Neural crest cell (in vitro differentiated cells): ENCODE measurements at places on chromosomes 16 and 17. TPM values are rescaled to one million over a fixed set of nuclear protein-coding genes. Genes with fewer than 3 reads are reported as not detected.
A peak's percentile ranks its signal among the peaks of the same experiment; 100 is the strongest.

GRCh38 chr16:53713403-53714204, 9.6 kb downstream of the FTO start:
- no peaks in the 10 kb centered on the region for H3K36me3 ChIP-seq
- DNase-seq = no peak
- no peak overlapping the region for H3K27ac ChIP-seq
- no peak overlapping the region for H3K4me3 ChIP-seq
- H3K27me3 ChIP-seq = no peaks in the 10 kb centered on the region

DNA sequence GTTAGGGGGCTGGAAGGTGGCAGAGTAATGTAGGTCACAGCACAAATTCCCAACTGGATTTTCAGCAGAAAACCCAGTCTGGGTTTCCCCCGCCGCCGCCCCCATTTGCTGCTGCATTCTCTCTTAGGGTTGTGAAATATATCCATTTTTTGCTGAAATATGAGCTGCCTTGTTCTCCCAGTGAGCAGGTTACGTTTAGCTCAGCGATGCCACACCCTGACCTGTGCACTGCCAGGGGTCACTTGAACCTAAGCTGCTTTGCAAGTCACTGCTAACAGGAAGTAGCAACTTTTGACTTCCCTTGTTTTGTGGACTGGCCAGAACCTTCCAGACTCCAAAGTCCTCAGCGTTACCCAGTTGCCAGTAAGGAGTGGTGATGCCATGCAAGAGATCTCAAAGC, 274.1 kb downstream of the CPPED1 start:
- no peaks in the 10 kb centered on the region for H3K4me1 ChIP-seq
- no peaks in the 10 kb centered on the region for H3K27me3 ChIP-seq
- no peak for DNase-seq
- H3K4me3 ChIP-seq = no peak overlapping the region

DNA sequence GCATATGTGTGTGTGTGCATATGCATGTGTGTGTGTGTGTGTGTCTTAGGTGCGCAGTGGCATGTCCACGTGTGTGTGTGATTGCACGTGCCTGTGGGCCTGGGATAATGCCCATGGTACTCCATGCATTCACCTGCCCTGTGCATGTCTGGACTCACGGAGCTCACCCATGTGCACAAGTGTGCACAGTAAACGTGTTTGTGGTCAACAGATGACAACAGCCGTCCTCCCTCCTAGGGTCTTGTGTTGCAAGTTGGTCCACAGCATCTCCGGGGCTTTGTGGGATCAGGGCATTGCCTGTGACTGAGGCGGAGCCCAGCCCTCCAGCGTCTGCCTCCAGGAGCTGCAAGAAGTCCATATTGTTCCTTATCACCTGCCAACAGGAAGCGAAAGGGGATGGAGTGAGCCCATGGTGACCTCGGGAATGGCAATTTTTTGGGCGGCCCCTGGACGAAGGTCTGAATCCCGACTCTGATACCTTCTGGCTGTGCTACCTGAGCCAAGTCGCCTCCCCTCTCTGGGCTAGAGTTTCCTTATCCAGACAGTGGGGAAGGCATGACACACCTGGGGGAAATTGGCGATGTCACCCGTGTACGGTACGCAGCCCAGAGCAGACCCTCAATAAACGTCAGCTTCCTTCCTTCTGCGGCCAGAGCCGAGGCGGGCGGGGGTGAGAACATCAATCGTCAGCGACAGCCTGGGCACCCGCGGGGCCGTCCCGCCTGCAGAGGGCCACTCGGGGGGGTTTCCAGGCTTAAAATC, 47.6 kb downstream of the IL21R start:
- H3K4me3 ChIP-seq = no peak overlapping the region
- H3K4me1 ChIP-seq = no peaks in the 10 kb centered on the region
- DNase-seq = no peak
- no peaks in the 10 kb centered on the region for H3K27me3 ChIP-seq
- H3K27ac ChIP-seq = no peak overlapping the region
- no peaks in the 10 kb centered on the region for H3K36me3 ChIP-seq

DNA sequence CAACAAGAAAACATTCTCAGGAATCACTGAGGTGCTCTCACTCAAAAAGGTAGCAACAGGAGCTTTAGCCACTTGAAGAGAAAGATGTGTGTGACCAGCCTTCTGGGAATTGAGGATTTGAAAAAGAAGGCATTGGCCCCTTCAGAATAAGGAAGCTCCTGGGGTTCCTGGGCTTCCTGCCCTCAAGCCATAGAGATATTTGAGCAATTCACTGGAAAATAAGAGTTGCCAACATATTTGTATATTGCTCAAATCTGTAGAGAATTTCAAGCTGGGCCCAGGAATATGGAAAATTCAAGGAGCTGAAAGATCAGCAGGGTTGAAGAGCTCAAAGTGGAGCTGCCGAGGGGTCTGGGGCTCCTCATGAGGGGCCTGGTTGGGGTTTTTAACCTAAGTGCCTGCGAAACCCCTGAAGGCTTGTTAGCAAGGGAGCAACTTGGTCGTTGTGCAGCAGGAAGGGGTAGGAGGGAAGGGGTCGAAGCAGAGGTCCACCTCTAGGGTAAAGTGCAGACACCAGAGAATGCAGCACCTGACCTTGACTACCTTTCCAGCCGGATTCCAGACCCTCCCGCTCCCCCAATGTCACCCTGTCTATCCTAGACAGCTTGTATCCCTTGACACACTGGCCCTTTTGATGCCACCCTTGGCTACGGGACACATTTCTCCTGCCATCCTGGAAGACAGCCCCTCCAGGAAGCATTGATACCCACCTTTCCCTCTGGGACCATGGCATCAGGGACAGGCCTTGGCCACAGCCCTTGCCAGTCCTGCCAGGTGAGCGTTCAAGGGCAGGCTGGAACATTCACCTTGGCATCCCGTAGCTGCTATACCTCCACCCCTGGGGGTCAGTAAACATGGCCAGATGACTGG, 67.6 kb upstream of the SREBF1 start:
- no peak for DNase-seq
- no peak overlapping the region for H3K27ac ChIP-seq
- peaks cover 24% of the 10 kb centered on the region for H3K4me1 ChIP-seq
- H3K36me3 ChIP-seq = no peaks in the 10 kb centered on the region
- H3K27me3 ChIP-seq = no peaks in the 10 kb centered on the region

- peak overlapping the region; percentile 0 for H3K27ac ChIP-seq
- H3K4me1 ChIP-seq = peaks cover 7% of the 10 kb centered on the region
- no peak for DNase-seq
- no peaks in the 10 kb centered on the region for H3K27me3 ChIP-seq
These were observed 23.3 kb upstream of the ANKRD40CL start for GRCh38 chr17:50790618-50791017.

DNA sequence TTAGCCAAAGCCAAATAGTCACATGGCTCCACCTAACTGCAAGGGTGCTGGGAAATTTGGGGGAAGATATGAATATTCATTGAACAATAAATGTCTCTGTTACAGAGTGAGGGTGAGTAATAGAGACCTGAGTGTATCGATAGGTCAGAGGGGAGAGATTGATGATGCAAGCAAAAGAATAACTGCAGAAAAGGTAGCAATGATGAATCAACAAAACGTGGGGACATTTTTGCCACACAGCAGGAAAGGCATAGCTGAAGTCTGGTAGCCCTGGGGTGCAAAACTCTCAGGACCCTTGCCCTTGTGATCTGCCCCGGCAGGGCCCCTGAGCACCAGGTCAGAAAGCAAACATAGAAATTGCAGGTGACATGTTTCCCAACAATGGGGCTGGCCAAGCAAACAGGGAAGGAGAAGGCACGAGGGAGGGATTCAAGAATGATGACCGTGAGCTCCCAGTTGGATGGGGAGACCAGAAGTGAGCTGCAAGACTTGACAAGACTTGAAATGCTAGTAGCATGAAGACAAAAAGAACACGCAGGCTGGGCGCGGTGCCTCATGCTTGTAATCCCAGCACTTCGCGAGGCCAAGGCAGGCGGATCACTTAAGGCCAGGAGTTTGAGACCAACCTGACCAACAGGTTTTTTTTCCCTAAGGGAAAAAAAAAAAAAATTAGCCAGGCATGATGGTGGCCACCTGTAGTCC, 12.7 kb upstream of the HERPUD1 start:
- H3K4me1 ChIP-seq = peaks cover 4% of the 10 kb centered on the region
- H3K27me3 ChIP-seq = peaks cover 15% of the 10 kb centered on the region
- H3K4me3 ChIP-seq = no peak overlapping the region
- DNase-seq = no peak

- H3K4me1 ChIP-seq = no peaks in the 10 kb centered on the region
- no peaks in the 10 kb centered on the region for H3K27me3 ChIP-seq
- H3K36me3 ChIP-seq = no peaks in the 10 kb centered on the region
- H3K27ac ChIP-seq = no peak overlapping the region
- no peak for DNase-seq
These were observed 41.3 kb downstream of the GAS7 start for GRCh38 chr17:10156948-10157607.

DNA sequence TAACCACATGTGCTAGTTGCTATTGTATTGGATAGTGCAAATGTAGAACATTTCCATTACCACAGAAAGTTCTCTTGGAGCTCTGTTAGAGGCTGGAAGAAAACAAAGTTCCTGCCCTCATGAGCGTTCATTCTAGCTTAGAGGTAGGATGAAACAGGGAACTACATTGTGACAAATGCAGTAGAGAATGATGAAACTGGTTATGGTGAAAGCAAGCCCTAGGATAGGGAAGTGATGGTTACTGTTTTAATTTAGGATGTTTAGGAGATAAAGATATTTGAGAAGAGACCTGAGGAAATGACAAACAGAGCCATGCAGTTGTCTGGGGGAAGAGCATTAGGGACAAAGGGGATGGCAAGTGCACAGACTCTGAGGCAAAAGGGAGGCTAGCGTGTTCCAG, 50.7 kb downstream of the AATF start:
- H3K4me3 ChIP-seq = no peak overlapping the region
- no peaks in the 10 kb centered on the region for H3K27me3 ChIP-seq
- peaks cover 67% of the 10 kb centered on the region for H3K36me3 ChIP-seq
- no peaks in the 10 kb centered on the region for H3K4me1 ChIP-seq

DNA sequence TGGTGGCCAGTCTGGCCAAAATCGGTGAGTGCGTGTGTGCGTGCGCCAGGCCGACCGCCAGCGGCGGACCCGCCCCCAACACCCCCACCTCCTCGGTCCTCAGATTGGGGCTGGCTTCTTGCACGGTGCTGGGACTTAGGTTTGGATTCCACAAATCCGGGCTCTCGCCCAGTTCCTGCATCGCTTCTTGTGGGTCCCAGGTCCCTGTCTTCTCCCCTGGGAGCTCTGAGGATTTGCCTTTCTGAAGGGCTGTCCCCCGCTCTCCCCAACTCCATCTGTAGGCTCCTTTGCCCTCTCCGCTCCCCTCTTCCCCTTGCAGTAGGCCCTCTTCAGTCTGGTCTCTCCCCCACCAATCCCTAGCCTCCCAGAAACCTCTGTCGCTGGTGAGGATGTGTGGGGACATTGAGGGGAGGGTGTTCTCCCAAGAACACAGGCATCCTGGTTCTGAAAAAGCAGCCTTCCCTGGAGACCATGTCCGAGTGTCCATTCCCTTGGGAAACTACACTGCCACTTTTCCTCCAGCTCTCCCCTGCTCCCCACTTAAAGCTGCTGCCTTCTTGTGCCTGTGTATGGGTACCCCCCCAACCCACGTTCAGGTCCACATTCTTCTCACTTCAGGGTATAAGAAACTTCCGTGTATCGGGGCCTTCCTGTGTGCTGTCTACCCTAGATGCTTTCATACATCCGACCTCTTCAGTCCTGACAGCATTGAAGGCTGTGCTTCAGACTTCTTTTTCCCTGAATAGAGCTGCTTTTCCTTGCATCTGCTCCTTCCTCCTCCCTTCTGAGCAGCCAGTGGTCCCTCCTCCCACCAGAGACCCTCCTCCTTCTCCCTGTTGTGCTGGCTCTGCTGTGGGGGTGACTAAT, 632 bp downstream of the SLC9A5 start:
- H3K36me3 ChIP-seq = no peaks in the 10 kb centered on the region
- DNase-seq = no peak
- peaks cover 34% of the 10 kb centered on the region for H3K4me1 ChIP-seq
- H3K27ac ChIP-seq = no peak overlapping the region
- H3K27me3 ChIP-seq = peaks cover 38% of the 10 kb centered on the region
- peak overlapping the region; percentile 90 for H3K4me3 ChIP-seq

- H3K4me1 ChIP-seq = no peaks in the 10 kb centered on the region
- no peak overlapping the region for H3K27ac ChIP-seq
- H3K36me3 ChIP-seq = peaks cover 20% of the 10 kb centered on the region
- no peak overlapping the region for H3K4me3 ChIP-seq
- H3K27me3 ChIP-seq = no peaks in the 10 kb centered on the region
- peak; percentile 76 for DNase-seq
These were observed 59.1 kb downstream of the TIMM22 start for GRCh38 chr17:1055751-1056645.

The TPSG1 gene
- not detected in 2 replicates for total RNA-seq

The LRRC46 gene
- 0.84 and 1.4 TPM in 2 replicates for total RNA-seq

The TM4SF5 gene
- total RNA-seq = not detected in 2 replicates
